SK-MEL-5 (cell line): ENCODE measurements at places on chromosomes 5 and 9. TPM values are rescaled to one million over a fixed set of nuclear protein-coding genes. Genes with fewer than 3 reads are reported as not detected.

DNA sequence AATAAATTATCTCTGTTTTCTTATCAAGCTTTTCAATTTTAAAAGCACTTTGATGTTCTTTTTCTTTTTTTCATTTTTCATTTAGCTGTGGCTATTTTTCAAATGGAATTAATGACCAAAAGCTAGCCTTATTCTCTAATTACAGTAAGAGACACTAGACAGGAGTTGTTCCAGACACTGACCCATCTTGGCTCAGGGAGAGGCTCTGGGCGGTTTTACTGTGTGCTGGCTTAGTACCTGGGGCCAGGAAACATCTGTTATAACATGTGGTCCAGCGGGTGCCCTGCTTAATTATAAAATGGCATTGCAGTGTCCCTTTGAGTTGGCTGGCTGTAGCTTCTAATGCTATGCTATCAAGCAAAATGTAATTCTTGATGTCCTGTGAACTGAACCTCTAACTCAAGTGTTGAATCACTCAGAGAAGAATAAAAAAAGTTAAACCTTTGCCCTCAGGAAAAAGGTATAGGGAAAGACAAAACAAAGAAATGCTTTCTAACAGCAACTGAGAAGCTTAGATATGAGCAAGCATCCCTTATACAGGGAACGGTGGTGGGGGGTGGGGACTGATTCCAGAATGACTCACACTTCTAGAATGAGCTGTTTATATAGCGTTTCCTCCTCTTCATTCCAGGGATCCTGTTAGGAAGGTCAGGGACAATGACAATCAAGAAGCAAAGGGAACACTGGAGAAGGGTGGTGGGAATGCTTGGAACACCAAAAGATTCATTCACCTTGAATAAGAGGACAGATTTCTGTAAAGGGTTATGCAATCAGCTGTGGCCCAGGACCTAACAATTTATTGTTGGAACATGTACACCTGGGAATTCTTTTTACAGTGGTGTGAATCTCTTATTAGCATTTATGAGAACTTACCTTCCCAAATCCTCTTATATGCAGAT is 58.7 kb upstream of the NFIB start:
- peak; percentile 53 for DNase-seq

Gene QRFP
- total RNA-seq, result not detected in 2 replicates

Gene LCN12
- not detected in 2 replicates for total RNA-seq

Gene TAF11L10
- not detected in 2 replicates for total RNA-seq

GRCh38 chr9:28120184-28120583 is 546.9 kb upstream of the C9orf72 start:
- DNase-seq, result no peak

Gene BHMT2
- not detected in 2 replicates for total RNA-seq
